ENCODE measurements at places on chromosomes 2 and 18.

DNA sequence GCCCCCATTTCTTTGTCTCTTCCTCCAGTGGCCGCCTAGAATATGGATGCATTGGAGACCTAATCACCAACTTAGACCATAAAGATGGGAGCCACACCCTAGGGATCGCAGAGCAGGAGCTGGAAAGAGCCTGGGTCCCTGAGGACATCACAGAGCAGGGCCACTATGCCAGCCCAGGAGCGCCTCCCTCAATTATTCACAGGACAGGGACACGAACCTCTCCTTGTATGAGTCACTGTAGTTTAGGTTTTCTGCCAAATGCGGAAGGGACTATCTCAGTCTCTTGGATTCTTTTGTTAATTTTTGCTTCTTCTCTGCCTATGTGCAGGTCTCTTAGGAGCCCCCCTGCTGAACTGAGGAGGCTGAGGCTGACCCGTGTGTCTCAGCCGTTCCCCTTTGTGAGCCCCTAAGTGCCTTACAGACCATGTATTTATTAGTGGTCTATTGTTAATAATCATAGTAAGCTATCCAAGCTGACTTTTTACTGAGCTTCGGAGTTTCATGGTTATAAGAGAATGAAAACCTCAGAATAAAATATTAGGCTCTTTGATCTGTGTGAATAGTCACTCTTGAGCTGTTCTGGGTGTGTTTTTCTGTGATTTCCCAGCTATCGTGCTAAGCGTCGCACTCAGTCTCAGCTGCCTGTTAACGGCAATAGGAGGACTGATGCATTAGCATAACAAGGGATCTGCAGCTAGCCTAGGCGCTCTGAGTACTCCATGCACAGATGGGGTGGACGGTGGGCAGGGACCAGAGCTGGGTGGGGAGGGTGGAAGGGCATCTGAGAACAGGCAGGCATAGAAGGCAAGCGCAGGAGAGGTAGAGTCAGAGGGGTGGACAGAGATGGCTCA is 12.7 kb upstream of the PTPN4 start:
- DNase-seq = no peak

DNA sequence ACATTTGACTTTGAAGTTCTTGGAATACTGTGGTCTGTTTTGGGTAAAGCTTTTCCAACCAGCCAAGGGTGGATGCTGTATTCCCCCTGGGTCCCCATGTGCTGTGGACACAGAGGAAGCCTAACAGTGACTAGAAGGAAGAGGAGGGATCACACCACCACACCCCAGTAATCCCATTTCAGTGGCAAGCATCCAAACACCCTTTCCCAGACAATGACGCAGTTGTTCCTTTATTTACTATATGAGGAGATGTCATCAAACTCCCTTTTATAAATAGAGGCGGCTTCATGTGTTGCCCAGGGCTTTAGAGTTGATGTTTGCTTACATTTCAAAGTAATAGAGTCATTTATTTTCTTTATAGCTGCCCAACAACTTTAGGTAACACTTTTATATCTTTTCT is 959.4 kb upstream of the GYPC start:
- no peak for DNase-seq

DNA sequence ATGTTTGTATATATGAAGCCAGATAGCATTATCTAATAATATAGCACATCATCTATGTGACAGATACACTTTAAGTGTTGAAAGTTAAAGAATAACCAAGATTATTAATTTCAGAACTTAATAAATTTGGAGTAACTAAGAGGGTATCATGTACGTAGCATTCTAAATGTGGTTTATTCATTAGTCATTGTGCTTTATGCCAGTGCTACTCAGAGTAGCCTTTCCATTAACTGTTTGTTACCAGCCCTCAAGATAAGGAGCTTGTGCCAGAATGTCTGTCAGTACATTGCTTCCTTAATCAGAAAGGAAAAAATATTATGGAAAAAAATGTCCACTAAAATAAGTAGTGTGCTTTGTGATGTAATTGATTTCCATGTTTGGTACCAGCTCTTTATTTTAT is 94.9 kb upstream of the TWSG1 start:
- no peak for DNase-seq

- no peak for DNase-seq
These were observed 50.4 kb upstream of the SELENOI start for GRCh38 chr2:26295511-26295910.

- no peak for DNase-seq
These were observed 528.9 kb downstream of the RIT2 start for GRCh38 chr18:42586601-42587000.

DNA sequence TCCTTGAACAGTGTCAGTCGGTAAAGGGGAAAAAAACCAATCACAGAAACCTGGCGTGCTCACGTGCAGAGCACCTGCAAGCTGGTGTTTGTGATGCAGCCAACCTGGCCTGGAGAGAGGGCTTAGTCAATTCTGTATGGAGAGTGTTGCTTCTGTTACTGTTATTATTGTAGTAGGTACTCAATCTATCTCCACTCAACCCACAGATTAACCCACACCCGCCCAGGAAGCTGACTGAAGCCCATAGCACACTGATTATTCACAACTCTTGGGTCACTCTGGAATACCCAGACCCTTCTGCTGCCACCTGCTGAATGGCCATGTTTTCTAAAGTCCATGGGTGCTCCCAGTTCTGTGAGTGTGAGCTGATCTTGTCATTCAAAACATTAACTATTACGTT is 53.9 kb downstream of the TNFRSF11A start:
- DNase-seq = no peak

DNA sequence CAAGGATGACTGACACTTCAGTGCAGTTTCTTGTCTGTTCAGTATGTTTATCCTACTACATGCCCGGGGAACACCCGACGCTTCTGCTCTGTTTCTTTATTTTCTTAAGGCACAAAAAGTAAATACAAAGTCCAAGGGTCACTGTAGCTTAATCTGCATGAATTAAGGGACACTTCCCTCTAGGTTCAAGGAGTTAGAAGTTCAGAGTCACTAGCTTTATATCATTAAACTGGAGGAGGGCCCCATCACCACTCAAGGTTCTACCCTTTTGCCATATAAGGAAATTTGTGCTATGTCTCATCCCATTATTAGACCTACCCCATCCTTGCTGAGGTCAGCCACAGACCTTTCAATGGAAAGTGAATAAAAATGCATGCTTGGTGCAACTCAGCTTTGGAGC is 27.6 kb upstream of the RMDN2 start:
- no peak for DNase-seq

GRCh38 chr2:241906826-241907570 is 37.5 kb downstream of the RTP5 start:
- no peak for DNase-seq

DNA sequence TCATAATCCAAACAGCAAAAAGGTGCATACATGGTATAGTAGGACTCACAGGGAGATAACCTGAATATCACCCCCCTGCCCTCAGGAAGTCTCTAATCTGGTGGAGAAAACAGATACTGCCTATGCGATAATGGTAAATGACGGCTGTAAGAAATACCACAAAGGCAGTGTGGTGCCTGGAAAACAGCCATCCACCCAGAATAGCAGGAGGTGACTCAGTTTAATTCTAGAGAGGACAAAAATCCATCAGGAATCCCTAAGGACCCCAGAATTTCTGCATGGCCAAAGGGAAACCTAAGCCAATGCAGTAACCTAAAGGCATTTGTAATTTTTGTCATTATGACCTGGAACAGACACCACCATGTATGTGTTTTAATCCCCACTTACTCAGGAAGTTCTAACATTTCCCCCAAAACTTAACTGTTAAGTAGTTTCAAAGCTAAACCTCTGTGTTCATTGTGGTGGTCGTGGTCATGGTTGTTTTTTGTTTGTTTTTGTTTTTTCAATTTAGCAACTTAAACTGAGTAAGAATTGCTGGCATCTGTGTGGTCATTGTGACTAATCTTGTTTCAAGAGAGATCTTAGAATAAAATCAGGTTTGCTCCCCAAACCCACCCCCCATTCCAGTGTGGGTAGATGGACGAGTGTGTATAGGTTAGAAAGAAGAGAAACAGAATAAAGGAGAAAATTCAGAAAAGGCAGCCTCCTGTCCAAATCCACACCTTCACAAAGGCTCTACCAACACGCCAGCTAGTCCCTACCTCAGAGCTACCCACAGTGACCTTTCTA is 121.5 kb upstream of the CDCA7 start:
- DNase-seq = no peak

DNA sequence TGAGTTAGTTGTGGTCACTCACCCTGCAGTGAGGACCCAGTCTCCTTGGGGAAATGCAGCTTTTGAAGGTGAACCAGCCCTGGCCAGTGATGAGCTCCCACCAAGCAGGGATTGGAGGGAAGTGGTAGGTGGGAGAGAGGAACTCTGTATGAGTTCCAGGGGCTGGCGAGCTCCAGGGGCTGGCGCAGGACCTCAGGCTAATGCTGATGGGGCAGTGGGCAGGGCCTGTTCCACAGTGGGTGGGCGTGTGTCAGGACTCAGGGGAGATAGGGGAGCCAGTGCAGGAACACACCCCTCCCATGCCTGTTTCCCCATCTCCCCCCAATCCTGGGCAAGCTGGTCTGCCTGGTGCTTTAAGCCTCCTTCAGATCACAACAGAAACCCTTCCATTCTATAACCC is 208.4 kb downstream of the DYSF start:
- DNase-seq = no peak

GRCh38 chr2:233217892-233218377 is 33.5 kb upstream of the ATG16L1 start:
- no peak for DNase-seq
